Posterior cingulate gyrus (tissue), 11 donors: ENCODE measurements at places on chromosomes 7 and 10.

GRCh38 chr7:138374119-138374693, 85.9 kb upstream of the TRIM24 start:
- no peak for DNase-seq

DNA sequence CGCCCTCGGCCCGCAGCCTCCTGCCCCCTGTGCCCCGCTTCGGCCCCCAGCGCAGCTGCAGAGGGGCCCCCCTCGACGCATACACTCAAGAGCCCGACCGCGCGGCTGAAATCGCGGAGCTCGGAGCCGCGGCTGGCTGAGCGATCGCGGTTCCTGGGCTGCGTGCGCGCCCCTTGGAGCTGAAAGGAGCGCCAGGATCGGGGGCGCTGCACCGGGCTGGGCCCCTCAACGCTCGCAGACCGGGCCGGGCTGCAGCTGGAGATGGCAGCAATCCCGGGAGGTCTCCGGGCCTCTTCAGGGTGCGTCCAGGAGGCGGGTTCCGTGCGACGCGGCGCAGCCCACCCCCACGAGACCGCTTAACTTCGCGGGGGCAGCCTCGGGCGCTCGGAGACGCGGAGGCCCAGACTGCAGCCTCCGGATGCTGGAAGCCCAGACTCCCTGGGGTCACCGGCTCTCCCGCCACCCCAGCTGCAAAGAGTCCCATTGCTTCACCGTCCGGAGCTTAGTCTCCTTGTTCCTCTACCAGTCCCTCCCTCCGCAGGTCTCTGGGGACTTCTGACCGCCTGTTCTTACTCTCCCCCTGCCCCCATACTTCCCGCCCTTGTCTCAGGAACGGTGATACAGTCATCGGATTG, 73.0 kb upstream of the LRRC4 start:
- no peak for DNase-seq

DNA sequence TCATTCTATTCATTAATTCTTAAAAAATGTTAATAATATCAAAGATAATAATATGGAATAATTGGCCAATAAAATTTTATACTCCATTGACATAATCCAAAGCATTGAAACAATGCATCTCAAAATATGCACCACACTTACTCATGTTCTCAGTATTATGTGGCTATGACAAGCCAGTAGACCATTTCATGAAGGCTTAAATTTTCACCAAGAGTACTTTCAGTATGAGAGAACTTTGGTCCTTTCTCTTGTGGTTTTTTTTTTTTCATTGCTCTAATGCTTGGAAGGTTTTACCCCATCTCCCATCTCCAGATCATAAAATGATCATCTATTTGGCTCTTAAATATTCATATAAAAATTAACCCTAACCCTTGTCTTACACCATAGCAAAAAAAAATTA, 45.5 kb upstream of the TMEM140 start:
- no peak for DNase-seq

DNA sequence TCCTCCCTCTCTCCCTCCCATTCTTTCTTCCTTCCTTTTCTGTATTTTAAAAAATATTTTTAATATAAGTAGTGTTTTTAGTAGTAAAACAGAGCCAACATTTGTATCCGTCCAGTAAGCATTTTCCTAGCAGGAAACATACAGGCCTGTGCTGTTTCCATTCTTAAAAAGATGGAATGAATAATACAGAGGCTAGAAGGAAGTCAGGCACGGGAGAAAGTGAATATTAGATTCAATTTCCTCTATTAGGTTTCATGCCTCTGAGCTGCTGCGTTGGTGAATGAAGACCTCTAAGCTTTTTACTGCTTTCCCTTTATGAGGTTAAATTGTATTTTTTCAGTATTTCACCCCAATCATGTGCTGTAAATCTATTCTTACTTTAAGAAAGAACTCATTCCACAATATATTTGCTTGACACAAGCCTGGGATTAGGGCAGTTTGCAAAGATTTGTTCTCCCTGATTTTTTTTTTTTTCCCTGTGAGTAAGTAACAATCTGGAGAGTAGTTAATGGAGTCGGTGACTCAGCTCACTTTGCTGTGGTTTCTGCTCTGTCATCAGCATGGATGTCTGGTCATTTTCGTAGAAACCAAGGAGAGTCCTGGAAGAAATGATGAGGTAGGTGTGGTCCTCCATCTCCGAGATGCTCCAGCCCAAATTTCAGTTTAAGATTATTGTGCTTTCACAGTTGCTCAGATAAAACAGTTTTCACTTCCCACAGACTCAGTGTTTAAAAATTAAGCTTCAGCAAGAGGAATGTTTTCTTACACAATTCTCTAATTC, 76.1 kb upstream of the PITRM1 start:
- DNase-seq = no peak

GRCh38 chr10:86644794-86645445, 9.4 kb upstream of the OPN4 start:
- DNase-seq = no peak

GRCh38 chr10:47456079-47456785, 27.7 kb downstream of the ANXA8 start:
- DNase-seq = peak; percentile 78

DNA sequence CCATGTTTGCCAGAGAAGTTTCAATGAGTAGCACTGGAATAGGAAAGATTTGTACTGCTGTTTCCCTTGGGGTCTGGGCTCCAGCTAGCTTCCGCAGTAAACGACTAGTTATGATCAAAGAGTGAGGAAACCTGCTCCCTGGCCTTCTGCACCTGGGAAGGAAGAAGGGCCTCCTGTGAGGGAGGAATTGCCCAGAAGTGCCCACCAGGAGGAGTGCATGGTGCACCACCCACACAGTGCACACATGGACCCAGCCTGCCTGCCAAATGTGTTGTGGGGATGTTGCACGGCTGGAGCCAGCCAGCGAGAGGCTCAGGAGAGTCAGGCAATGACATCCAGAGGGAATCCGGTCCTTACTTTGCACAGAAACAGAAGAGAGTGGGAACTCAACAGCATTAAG, 27.0 kb upstream of the FAM107B start:
- DNase-seq = no peak

- DNase-seq = peak; percentile 10
These were observed 27.0 kb upstream of the FRAT2 start for GRCh38 chr10:97361537-97361901.

GRCh38 chr10:89122433-89123051, 84.6 kb downstream of the CH25H start:
- DNase-seq = no peak

DNA sequence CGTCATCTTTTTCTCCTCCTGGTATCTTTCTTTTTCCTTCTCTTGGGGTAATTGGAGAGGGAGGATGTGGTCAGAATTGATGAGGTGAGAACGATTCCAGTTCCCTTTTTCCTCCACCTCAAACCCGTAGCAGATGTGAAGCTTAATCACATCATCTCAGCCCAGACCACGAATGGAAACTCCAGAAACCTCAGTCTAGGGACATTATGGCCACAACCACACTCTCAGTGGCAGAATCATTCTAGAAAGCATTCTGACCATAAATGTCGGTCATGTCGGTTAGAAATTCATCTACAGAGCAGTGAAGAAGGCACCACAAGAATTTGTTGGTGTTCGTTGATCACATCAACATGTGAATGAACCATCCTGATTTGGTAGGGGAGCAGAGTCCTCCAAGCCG, 78.7 kb downstream of the GATA3 start:
- DNase-seq = no peak

- DNase-seq = no peak
These were observed 228.7 kb downstream of the BAMBI start for GRCh38 chr10:28906011-28906411.

- no peak for DNase-seq
These were observed 175.4 kb downstream of the GNAI1 start for GRCh38 chr7:80309971-80310549.

GRCh38 chr10:28954211-28954610, 276.9 kb downstream of the BAMBI start:
- DNase-seq = no peak

DNA sequence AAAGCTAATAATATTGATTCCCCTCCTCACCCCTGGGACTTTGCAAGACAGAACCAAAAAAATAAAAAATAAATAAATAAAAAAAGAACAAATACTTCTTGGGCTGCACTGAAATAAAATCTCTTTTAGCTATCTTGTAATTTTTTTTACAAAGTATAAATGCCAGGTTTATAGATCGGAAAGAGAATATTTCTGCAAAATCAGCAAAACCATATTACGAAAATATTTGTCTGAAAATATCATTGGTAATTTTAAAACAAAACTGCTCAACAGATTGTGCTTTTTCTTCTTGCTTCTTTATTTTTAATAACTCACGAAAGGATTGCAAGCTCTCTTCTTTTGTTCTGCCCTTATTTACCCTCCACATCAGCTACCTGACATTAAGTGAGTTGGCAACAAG, 213.3 kb downstream of the PLXDC2 start:
- no peak for DNase-seq

DNA sequence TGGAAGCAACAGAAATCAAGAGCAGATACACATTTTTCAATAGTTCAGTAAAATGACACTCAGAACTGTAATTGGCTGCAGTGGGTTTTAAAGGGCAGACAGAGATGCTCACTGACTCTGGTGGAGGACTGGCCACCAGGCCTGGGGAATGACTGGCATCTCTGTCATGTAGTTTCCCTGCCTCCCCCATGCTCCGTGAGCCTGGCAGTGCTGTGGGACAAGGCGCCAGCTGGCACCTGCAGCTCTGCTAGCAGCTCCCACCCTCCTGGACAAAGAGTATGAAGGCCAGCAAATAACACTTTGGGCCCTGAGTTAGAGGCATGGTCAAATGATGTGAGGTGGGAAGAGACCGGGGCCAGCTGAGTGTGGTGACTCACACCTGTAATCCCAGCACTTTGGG, 15.0 kb downstream of the TSPAN33 start:
- no peak for DNase-seq

- DNase-seq = peak; percentile 29
These were observed 58.4 kb upstream of the MACROH2A2 start for GRCh38 chr10:69994262-69994661.

DNA sequence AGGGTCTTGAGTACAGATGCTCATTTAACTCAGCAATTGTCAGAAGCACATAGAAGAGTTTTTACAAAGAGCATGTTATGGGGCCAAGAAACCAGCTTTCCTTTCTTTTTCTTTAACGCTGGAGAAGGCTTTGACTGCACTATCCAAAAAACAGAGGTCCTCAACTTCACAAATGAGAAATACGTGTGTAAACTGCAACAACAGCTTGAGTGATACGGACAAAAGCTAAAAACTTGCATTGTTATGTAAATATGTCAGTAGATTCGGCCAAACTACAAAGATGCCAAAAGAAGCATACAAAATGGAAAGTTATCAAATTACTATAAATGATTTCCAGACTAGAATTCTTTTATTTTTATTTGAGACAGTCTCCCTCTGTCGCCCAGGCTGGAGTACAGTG, 62.4 kb upstream of the C10orf90 start:
- no peak for DNase-seq

- DNase-seq = peak; percentile 52
These were observed 31.5 kb downstream of the MBL2 start for GRCh38 chr10:52740913-52741675.

DNA sequence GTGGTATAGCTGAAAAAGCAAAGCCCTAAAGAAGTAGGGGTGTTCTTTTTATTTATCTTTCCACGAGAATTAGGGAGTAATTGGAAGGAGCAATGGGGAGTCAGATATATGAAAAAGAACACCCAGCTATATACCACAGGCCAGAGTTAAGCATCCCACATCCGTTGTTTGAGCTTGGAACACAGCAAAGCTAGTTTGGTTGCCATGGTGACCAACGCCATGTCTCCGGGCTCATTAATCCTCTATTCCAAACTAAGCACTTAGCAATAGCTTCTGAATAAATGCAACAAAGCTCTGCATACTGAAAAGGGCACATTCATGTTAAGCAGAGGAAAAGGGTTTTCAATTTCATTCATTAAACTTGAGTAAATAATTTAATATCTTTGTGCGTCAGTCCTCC, 23.5 kb downstream of the ASB4 start:
- DNase-seq = peak; percentile 79

GRCh38 chr10:100894033-100894432, 18.7 kb upstream of the SLF2 start:
- no peak for DNase-seq

GRCh38 chr7:155844019-155844453, 31.8 kb upstream of the SHH start:
- no peak for DNase-seq

DNA sequence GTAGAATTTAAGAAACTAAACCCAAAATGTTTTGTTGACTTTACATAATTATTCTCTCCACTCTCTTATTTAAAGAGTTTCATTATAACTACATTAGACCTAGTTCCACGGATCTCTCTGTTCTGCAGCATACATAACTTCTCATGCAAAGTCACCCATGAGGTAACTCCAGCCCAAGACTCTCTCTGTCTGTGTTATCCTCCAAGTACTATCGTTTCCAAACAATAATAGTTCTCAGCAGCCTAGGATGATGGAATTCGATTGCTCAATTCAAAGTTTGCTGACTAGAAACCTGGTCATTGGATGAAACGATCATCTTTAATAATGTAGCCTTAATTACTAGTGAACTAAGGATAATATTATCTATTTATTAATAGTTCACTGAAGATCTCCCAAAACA, 203.1 kb upstream of the PTN start:
- no peak for DNase-seq

DNA sequence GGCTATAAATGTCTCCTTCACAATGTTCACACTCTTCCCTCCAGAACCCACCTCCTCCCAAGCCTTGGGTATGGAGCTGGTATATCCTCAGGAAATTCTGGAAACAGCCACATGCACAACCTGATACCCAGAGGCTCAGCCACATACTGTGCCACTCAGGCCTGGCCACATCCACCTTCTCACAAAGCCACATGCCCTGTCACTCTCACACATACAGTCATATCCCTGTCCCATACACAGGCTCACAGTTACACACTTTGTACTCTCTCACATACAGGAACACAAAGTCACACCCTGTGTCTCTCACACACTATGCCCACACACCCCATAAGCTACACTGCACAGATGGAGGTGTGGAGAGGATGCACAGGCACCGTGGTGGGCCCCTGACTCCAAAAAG, 10.1 kb downstream of the KCNIP2 start:
- no peak for DNase-seq

GRCh38 chr7:143514487-143514886, 36.8 kb downstream of the TAS2R41 start:
- no peak for DNase-seq

GRCh38 chr10:15518250-15518649, 147.2 kb upstream of the FAM171A1 start:
- DNase-seq = no peak

- no peak for DNase-seq
These were observed 301.8 kb upstream of the NFE2L3 start for GRCh38 chr7:25850216-25850615.

- DNase-seq = no peak
These were observed 69.5 kb downstream of the PTPN12 start for GRCh38 chr7:77606562-77606961.
